ENCODE measurements at places on chromosomes 7 and 10. TPM values are rescaled to one million over a fixed set of nuclear protein-coding genes. Genes with fewer than 3 reads are reported as not detected.

TNS3 gene
- 30.3 TPM for total RNA-seq

THNSL1 gene
- 3.8 TPM for total RNA-seq

PRRT4 gene
- not detected for total RNA-seq

MRLN gene
- not detected for total RNA-seq
